ENCODE measurements at places on chromosomes 1 and 21. TPM values are rescaled to one million over a fixed set of nuclear protein-coding genes. Genes with fewer than 3 reads are reported as not detected.

Gene DLGAP3
- 0.76 TPM for total RNA-seq

Gene ARHGAP30
- 324 TPM for total RNA-seq

Gene SLC22A15
- 0.58 TPM for total RNA-seq

Gene LIN9
- 8.6 TPM for total RNA-seq

Gene UBL4B
- total RNA-seq: not detected

Gene CASQ2
- total RNA-seq: not detected

Gene C1orf94
- not detected for total RNA-seq

Gene GNAT2
- not detected for total RNA-seq

Gene GPR37L1
- total RNA-seq: not detected

Gene MPL
- total RNA-seq: not detected

Gene KRTAP6-2
- not detected for total RNA-seq

Gene SLC6A17
- not detected for total RNA-seq

Gene JUN
- 19.3 TPM for total RNA-seq

Gene PRELP
- total RNA-seq: not detected

Gene NPR1
- total RNA-seq: not detected

Gene ARHGEF10L
- total RNA-seq: not detected

Gene NEGR1
- total RNA-seq: not detected

Data from activated naive CD4-positive, alpha-beta T cell treated with anti-CD3 and anti-CD28 coated beads, Interleukin-2, amount 10 ng/mL, durations not matched to agents 5 hours and 36 hours (primary cell).